ENCODE measurements at places on chromosomes 12 and 14. TPM values are rescaled to one million over a fixed set of nuclear protein-coding genes. Genes with fewer than 3 reads are reported as not detected.

The SCARB1 gene
- total RNA-seq, result 8.6 TPM

The CLEC4A gene
- total RNA-seq, result 0.35 TPM

DNA sequence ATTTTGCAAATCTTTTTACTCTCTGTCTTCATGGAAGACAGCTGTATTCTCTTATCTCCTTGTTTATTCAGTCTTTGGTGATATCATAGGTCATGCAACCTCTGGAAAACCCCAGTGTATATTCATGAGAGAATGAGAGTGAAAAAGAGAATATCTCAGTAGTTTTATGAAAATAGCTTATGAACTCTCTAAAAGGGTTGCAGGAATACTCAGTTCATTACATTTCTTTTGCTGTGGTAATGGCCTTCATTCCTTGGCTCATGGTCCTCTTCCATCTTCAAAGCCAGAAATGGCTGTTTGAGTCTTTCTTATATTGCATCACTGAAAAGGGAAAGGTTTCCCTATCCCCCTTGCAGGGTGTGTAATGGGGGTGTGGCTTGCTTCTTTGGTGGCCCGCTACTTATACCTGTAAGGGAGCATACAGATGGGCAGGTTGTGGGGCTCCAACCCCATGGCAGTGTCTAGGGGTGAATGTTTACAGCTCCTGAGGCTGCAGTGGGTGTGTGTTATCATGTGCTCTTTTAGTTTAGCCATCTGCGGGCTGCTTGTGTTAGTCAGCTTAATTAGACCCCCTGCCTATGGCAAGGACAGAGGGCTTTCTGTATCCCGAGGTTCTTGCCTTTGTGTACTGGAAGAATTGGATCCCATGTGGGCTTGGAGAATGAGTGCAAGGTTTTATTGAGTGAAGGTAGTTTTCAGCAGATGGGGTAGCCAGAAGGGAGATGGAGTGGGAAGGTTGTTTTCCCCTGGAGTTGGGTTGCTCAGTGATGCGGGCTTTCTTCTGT, 150.2 kb downstream of the CCDC91 start:
- DNase-seq, result no peak

The SLC8A3 gene
- total RNA-seq, result 0.19 TPM

The INSM2 gene
- total RNA-seq, result not detected

DNA sequence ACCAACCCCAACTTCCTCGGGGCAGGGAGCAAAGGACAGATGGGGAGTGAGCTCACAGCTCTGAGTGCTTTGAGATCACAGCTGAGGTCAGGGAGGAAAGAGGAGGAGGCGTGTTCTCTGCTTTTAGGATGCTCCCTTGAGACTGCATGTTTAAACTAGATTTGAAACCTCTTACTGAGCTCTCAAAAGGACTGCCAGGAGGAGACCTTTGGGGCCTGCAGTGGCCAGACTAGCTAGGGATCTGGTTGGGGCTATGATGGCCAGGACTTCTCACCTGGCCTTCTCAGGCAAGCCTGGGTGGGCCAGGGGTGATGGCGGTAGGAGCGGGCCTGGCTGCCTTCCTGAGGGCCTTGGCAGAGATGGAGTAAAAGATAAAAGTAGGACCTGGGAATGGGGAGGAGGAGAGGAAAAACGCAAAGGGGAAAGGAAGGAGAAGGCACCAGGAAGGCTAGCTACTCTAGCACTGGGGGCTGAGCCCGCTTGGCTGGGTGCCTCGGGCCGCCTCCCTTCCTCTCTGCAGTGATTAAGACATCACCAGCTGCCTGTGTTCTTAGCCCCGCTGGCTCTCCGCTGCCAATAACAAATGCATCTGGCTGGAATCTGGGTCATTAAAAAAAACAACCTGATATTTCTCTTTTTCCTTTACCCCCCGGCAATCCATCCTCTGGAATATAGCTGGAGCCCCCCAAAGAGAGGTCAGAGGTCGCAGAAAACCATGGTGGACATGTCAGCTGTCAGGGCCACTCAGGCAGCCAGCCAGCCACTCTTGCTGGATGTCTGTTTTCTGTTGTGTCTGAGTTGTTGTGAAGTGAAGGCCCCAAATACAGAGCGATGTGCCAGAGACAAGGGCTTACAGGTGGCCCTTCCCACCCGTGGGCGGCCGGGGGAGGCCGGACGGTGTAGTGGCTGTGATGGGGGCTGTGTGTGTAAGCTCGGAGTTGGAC, 141.3 kb downstream of the TSPAN9 start:
- no peak for DNase-seq

DNA sequence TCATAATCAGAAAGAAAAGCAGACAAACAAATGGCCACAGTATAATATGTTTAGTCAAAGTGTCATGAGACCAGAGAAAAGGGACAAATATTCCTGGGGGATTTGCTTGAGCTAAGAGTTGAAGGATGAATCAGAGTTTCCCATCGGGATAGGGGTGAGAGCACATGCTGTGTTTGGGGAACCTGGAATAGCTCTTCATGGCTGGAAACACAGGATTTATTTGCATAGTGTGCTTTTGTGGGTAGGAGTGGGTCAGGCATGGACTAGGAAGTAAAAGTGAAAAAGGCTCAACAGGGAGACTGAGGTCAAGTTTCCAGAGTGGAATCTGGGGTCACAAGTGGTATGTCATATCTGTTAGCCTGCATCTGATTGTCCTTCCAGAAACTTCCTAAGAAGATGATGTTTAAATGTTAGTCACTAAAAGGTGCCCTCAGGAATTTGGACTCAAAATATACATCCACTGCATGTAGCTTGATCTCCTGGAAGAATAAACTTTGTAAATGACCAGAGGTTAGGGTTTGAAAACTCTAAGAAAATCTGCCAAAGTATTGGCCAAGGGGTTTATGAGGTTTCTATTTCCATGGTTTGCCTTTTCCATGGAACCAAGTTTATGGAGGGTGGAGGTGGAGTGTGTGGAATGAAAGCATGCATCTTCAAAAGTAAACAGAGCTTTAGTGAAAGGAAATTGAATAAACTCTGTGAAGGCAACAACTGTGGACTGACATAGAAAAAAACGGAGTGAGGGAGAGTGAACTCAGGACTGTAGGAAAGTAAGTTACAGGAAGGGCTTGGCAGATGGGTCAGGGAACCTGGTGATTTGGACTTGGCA, 344.6 kb downstream of the C12orf75 start:
- no peak for DNase-seq

The GRIP1 gene
- 0.81 TPM for total RNA-seq

GRCh38 chr12:62728741-62729140, 206.2 kb downstream of the PPM1H start:
- DNase-seq, result no peak

GRCh38 chr12:124582108-124582424, 14.7 kb upstream of the NCOR2 start:
- DNase-seq, result no peak

The CPNE6 gene
- total RNA-seq, result 1.4 TPM

GRCh38 chr12:60394665-60395064, 798.8 kb downstream of the SLC16A7 start:
- no peak for DNase-seq

The B3GNT4 gene
- not detected for total RNA-seq

All from cardiac septum (tissue), 1 donor.